ENCODE measurements at places on chromosomes 7 and 10.

GRCh38 chr10:62899311-62899710 lies 83.1 kb upstream of the EGR2 start:
- peaks cover 5% of the 10 kb centered on the region for H3K27me3 ChIP-seq
- no peak overlapping the region for H3K27ac ChIP-seq
- peaks cover 10% of the 10 kb centered on the region for H3K4me1 ChIP-seq
- H3K36me3 ChIP-seq = no peaks in the 10 kb centered on the region

DNA sequence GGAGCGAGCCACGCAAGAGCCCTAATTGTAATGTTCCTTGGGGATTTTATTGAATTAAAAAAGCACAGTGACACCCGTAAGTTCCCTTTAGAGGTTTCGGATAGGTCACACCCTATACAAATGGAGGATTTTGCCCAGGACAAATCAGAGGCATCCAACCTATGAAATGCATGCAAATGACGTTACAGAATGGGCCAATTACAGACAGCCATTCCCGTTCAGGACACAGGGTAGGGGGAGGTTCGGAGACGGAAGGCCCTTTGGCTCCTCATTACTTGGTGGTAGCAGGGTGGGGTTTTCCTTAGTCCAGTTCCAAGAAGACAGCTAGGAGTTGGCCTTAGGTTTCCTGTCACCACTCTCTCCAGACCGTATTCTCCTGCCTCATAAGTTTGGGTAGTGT lies 754.1 kb downstream of the IPMK start:
- no peaks in the 10 kb centered on the region for H3K36me3 ChIP-seq
- no peak overlapping the region for H3K27ac ChIP-seq
- H3K4me1 ChIP-seq = no peaks in the 10 kb centered on the region
- no peaks in the 10 kb centered on the region for H3K27me3 ChIP-seq

DNA sequence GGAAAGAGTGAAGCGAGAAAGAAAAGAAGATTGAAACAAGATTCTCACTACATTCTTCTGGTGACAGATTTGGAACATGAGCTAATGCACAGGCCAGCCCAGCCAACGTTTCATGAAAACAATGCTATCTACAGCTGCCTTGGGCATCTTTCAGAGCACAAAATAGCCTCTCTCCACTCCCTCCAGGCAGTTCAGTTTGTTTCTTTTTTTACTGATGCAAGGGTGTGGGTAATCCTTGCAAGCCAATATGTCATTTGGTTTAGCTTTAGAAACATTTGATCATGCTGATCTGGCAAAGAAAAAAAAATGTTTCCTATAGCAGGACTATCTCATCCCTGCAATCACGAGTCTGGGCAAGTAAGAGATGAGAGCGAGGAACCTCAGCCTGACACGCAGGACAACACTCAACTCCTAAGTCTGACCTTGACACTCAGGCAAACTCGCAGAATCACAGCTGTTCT lies 35.9 kb downstream of the SVIL start:
- DNase-seq = no peak
- no peak overlapping the region for H3K4me3 ChIP-seq
- no peaks in the 10 kb centered on the region for H3K36me3 ChIP-seq
- no peak overlapping the region for H3K27ac ChIP-seq
- peaks cover 11% of the 10 kb centered on the region for H3K4me1 ChIP-seq

DNA sequence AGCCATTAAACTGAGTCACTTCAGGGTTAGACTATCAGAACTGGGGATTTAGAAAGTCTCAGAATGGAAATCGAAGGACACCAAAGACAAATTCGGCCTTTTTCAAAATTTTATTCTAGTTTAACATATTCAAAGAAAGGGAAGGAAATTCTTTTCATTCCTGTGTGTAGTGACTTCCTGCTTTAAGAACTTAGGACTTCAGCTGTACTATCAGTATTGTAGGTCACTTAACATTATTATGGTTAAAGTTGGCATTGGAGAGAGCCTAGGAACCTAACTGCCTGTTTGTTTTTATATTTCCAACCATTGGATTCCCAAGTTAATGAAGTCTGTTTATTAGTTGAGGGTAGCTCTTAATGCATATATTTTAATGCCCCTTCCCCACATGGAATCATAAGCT lies 63.7 kb downstream of the PTEN start:
- H3K4me3 ChIP-seq = no peak overlapping the region
- H3K27ac ChIP-seq = no peak overlapping the region
- H3K27me3 ChIP-seq = no peaks in the 10 kb centered on the region
- H3K4me1 ChIP-seq = peaks cover 44% of the 10 kb centered on the region
- no peak for DNase-seq

GRCh38 chr7:68306692-68307107 lies 1291.6 kb upstream of the AUTS2 start:
- no peaks in the 10 kb centered on the region for H3K36me3 ChIP-seq
- no peaks in the 10 kb centered on the region for H3K4me1 ChIP-seq
- no peaks in the 10 kb centered on the region for H3K27me3 ChIP-seq
- no peak overlapping the region for H3K27ac ChIP-seq
- H3K4me3 ChIP-seq = no peak overlapping the region
- no peak for DNase-seq

DNA sequence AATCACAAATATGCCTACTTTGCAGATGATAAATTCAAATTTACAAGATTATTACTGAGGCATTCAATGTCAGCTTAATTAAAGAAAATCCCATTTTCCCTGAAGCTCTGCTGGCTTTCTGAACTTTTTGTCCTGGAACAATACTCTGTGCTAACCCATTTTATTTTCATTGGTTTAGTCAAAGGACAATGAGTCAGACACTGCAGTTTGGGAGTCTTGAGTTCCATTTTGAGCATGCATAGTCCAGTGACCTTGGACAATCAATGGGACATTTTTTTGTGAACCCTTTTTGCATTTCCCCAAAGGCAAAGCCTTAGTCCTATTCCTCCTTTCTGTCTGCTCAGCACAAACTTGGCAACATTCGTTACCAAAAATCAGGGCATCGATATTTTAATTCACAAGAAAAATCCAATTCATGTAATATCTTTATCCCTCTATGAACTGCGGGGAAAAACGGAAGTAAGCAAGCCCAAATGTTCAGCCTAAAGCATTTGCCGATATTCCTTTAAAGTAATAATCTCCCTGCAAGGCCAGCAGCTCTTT lies 339.8 kb downstream of the RNLS start:
- H3K27ac ChIP-seq = no peak overlapping the region
- DNase-seq = no peak
- peaks cover 13% of the 10 kb centered on the region for H3K4me1 ChIP-seq
- no peak overlapping the region for H3K4me3 ChIP-seq
- H3K36me3 ChIP-seq = peaks cover 2% of the 10 kb centered on the region

DNA sequence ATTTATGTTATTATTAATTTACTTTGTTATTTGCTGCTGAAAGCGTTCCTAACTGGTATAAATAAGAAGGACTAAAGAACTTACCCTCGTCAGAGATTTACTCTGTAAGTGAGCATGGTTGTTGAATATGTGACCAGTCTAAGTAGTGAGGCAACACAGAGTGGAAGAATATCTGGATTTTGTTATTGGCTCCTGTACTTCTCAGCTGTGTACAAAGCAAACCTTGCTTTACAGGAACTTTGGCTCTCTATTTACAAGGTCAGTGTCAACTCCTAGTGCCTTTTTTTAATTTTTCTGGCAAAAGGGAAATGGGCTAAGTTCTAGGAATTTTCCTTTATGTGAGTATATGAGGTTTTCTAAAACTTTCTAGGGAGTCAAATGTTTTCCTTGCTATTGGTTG lies 35.6 kb downstream of the PDK4 start:
- no peaks in the 10 kb centered on the region for H3K27me3 ChIP-seq
- no peak overlapping the region for H3K27ac ChIP-seq
- H3K4me1 ChIP-seq = no peaks in the 10 kb centered on the region
- no peak overlapping the region for H3K4me3 ChIP-seq
- no peak for DNase-seq

DNA sequence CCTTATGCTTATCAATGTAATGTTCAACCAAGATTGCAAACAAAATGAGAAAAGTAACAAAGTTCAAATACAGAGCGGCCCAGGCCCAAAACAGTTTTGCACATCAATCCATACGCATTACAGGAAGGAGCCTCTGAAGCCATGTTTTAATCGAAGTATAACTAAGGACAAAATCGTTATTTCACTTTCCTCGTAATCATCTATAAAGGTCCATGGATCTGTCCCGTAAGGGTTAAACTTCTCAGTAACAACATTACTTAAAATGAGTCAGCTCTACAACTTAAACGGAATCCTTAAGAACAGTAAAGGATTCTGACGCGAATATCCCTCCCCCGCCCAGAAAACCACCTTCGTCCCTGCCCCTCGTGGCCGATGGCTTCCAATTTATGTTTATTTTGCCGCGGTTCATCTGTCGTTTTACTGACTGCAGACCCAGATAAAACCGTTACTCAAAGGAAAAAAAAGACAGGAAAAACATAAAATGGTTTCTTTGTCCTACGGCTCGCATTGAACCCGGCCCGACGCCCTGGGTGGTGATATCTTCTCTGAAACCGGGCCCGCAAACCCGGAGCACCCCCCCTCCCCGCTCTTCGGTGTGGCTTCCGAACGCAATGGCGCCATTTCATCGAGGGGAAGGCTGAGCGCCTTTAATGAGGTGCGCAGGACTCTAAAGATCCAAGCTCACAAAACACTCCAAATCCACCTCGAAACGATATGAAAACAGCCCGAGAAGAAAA lies 1.1 kb downstream of the HNRNPA2B1 start:
- H3K27me3 ChIP-seq = peaks cover 8% of the 10 kb centered on the region
- peaks cover 52% of the 10 kb centered on the region for H3K36me3 ChIP-seq
- peaks cover 37% of the 10 kb centered on the region for H3K4me1 ChIP-seq

DNA sequence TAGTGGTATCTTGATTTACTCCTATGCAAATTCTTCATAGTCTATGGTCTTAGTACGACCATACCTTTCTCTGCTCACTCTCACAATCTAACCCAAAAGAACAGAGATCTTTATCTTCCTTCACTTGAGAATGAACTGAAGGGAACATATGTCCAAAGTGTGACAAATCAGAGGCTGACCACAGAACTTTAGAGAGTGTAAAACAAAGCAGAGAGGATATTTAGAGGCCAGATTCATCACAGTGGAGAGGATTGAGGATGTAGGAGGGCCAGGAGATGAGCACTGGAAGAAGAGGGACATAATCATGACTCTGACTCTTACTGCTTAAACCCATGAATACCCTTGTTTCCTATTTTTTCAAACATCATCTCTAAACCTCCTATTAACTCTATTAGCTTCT lies 935.3 kb upstream of the PHF14 start:
- no peaks in the 10 kb centered on the region for H3K27me3 ChIP-seq
- DNase-seq = no peak
- no peaks in the 10 kb centered on the region for H3K4me1 ChIP-seq
- H3K4me3 ChIP-seq = no peak overlapping the region
- H3K27ac ChIP-seq = no peak overlapping the region
- no peaks in the 10 kb centered on the region for H3K36me3 ChIP-seq

DNA sequence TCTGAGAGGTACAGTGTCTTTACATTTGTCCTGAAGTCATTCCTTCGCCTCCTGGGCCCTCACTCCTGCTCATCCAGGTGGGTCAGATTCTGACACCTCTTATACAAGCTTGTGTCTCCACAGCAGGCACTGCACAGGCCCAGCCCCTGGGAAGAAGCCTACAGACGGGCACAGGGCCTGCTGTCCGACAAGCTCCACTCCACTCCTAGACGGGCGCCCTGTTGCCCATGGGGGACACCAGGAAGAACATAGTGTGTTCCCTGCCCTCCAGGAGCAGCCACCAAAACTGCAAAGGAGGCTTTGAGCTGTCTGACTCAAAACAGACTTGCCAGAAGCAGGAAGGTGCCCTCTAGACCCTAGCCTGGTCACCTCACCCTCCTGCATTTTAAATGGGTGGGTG lies 45.6 kb upstream of the SLC29A3 start:
- H3K4me1 ChIP-seq = no peaks in the 10 kb centered on the region
- no peak for DNase-seq
- H3K4me3 ChIP-seq = no peak overlapping the region
- H3K36me3 ChIP-seq = no peaks in the 10 kb centered on the region

DNA sequence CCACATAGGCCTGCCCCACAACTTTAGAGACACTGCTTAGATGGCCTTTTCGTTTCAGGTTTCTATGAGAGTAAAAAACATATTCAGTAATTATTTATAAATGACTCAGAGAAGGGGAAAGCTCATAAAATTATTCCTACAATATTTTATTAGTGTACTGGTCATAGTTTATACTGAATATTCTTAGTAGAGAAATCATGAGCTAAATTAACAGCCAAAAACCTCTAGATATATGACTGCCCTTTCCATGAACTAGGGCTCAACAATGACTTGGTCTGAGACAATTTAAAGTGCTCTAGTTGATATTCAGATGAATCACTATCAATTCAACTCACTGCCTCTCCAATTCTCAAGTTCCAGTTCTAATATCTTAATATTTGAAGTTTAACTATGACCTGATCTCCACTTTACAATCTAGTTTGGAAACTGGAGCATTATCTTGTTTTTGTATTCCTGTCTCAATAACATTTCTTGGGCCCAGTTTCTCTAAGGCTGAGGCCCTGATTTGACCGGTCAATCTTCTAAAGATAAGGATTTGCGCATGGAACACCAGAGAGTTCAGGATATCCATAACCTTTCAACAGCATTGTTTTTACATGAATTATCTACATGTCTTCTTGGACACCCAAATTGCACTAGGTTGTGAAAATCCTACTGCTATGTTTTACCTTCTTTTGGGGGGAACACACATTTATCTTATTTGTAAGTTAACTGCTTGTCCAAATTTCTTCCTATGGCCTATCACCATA lies 141.6 kb downstream of the DGKB start:
- no peak overlapping the region for H3K27ac ChIP-seq
- H3K27me3 ChIP-seq = no peaks in the 10 kb centered on the region
- H3K4me1 ChIP-seq = no peaks in the 10 kb centered on the region
- no peak for DNase-seq
- no peaks in the 10 kb centered on the region for H3K36me3 ChIP-seq

- H3K36me3 ChIP-seq = no peaks in the 10 kb centered on the region
- peaks cover 4% of the 10 kb centered on the region for H3K4me1 ChIP-seq
- H3K27me3 ChIP-seq = peaks cover 69% of the 10 kb centered on the region
Observed at GRCh38 chr7:45888993-45889366, 692 bp downstream of the IGFBP1 start.

DNA sequence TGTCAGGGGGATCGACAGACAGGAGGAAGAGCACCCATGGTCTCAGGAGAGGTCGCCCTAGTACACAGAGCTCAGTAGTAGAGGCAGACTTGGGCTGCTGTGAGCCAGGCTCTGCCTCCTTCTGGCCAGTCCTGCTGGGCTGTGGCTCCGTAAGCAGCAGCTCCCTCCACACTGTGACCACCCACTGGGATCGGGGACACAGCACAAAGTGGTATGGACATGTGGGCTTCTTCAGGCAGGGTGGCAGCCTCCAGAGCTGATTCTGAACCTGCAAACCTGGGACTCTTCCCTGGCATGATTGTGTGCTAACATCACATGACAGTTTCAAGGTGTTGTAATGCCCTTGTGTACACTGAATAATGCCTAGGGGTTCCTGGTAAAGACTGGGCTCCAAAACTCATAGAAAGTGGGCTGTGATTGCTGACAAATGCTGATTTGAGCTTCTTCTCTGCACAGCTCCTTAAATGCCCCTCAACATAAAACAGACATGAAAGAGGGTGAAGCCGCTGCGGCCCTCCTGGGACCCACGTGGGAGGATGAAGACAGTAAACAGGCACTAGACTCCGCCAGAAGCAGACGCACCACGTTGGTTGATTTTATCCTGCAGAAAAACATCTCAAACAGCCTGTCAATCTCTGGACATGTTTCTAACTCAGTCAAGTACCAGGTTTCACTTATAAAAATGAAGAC lies 76.7 kb downstream of the GPR26 start:
- H3K27me3 ChIP-seq = peaks cover 6% of the 10 kb centered on the region
- DNase-seq = no peak
- no peak overlapping the region for H3K4me3 ChIP-seq
- H3K36me3 ChIP-seq = no peaks in the 10 kb centered on the region
- no peak overlapping the region for H3K27ac ChIP-seq
- no peaks in the 10 kb centered on the region for H3K4me1 ChIP-seq

Data from stimulated activated naive B cell treated with anti-CD40 and anti-IgM and Interleukin-4, amounts not matched to agents 10 μg/mL and 1 μg/mL and 100 μg/mL, for 72 hours (primary cell).